ENCODE measurements at places on chromosomes 7 and 10.

- no peak for DNase-seq
These were observed 18.8 kb upstream of the TNPO3 start for GRCh38 chr7:129073738-129074137.

- DNase-seq: no peak
These were observed 91.7 kb upstream of the HPS1 start for GRCh38 chr10:98538472-98538871.

- no peak for DNase-seq
These were observed 203.6 kb upstream of the NPSR1 start for GRCh38 chr7:34454381-34454780.

- no peak for DNase-seq
These were observed 54.7 kb downstream of the FGFR2 start for GRCh38 chr10:121543545-121543944.

- DNase-seq: no peak
These were observed 39.9 kb downstream of the KIF20B start for GRCh38 chr10:89741126-89741762.

DNA sequence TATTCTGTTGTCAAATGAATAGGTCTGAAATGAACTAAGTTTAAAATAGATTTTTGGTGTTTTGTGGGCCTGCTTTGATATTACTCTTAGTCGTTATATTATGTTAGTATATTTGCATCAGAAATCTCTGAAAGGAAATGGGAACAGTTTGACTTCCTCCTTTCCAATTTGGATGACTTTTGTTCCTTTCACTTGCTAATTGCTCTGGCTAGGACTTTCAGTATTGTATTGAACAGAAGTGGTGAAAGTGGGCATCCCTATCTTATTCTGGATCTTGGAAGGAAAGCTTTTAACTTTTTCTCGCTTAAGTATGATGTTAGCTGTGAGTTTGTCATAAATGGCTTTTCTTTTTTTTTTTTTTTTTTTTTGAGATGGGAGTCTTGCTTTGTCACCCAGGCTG lies 273.6 kb upstream of the DKK1 start:
- DNase-seq: no peak

GRCh38 chr7:82384779-82385178 lies 58.8 kb downstream of the CACNA2D1 start:
- DNase-seq: no peak
